ENCODE measurements at places on chromosomes 16 and 17.

- DNase-seq, result no peak
Observed at GRCh38 chr17:58527306-58527705, 12.9 kb upstream of the MTMR4 start.

- DNase-seq, result no peak
Observed at GRCh38 chr17:3918372-3919122, 2.3 kb upstream of the P2RX1 start.

- DNase-seq, result no peak
Observed at GRCh38 chr16:48382131-48382530, 3.1 kb downstream of the SIAH1 start.

- peak; percentile 52 for DNase-seq
Observed at GRCh38 chr17:5526821-5527598, 40.6 kb downstream of the MIS12 start.

GRCh38 chr16:59683709-59684108 is 949.6 kb upstream of the GOT2 start:
- DNase-seq, result no peak

DNA sequence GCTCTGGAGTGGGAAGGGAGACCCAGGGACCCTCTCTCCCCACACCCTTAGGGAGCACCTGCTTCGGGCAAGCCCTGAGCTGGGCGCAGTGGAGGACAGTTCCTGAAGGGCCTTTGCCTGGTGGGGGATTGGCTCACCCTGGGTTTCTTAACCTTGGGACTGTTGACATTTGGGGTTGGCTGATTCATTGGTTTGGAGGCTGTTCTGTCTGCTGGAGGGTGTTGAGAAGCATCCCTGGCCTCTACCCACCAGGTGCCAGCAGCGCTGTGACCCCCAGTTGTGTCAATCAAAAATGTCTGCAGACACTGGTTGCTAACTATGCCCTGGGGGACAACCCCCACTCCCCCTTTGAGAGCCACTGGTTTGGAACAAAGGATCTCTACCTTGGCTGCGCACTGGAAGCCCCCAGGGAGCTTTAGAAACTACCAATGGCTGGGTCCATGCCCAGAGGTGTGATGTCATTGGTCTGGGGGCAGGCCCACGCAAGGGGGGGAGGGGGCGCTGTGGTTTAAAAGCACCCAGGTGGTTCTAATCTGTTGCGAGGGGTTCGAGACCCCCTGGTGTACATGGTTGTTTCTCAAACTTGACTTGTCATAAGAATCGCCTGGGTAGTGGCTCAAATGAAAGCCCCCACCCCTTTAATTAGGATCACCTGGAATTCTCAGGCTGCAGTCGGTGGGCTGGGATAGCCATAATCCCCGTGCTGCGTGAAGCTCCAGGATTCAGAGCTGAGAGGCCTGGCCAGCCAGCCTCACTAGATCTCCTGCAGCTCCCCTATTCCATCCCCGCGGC is 151.9 kb upstream of the GSE1 start:
- DNase-seq, result no peak

- DNase-seq, result no peak
Observed at GRCh38 chr16:85749771-85750145, 1.1 kb downstream of the C16orf74 start.

DNA sequence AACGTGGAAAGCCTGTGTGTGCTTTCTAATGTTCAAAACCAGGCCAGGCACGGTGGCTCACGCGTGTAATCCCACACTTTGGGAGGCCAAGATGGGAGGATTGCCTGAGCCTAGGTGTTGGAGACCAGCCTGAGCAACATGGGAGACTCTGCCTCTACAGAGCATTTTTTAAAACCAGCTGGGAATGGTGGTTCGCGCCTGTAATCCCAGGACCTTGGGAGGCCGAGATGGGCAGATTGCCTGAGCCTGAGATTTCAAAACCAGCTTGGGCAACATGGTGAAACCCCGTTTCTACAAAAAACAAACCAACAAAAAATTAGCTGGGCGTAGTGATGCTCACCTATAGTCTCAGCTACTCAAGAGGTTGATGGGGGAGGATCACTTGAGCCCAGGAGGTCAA is 26.4 kb downstream of the RNF213 start:
- DNase-seq, result no peak

DNA sequence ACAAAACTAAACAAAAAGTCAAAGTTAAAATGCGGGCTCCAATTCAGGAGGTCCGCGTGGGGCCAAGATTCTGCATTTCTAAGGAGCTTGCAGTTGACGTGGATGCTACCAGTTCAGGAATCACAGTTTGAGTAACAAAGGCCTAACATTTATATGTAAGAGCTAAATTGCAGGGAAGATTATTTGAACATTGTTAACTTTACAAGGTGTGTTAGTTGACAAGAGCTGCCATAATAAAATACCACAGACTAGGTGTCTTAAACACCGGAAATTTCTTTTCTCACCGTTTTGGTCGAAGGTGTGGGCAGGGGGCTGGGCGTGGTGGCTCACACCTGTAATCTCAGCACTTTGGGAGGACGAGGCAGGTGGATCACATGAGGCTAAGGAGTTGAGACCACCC is 24.8 kb upstream of the CMIP start:
- DNase-seq, result no peak

DNA sequence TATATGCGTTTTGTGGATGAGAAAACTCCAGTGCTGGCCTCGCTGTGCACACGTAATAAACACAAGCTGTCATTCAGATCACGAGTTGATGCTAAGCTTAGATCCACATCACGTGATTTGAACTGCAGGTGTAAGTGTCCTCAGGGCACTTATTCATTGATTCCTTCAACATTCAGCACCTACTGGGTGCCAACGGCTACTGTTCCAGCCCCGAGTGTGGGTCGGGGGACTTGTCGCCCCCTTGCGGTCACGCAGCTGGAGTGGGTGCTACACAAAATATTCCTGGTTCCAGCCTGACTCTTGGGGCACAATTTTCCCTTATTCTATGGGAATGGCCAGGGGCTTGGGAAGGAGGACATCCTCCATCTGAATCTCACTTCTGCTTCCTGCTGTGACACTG is 29.9 kb upstream of the GINS2 start:
- DNase-seq, result no peak

- no peak for DNase-seq
Observed at GRCh38 chr17:57990037-57990436, 2.0 kb upstream of the VEZF1 start.

DNA sequence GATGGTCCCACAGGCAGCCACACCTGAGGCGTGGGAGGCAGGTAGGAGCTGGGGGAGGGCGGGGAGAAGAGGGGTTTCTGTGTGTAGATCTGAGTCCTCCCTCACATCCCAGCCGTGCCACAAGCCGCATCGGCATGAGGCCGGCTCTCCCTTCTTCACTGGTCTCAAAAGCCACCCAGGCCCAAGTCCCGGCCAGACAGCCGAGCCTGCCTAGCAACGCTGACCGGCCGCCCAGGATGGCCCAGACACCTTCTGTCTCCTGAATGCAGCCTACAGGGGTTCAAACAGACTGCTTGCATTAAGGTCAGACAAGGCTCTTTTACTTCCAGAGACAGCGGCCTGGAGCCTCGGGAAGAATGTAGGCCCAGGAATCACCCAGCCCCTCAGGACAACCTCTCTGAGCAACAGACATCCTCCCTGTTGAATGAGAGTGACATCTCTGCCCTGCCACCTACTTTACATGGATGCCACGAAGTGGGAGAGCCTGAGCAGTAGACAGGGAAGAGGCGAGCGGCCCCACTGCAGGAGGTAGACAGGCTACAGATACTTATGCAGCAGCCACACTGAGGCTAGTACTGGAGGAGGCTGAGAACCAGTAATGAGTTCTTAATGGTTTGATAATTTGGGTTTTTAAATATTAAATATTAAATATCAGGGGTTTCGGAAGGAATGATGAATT is 69.6 kb downstream of the N4BP1 start:
- no peak for DNase-seq

DNA sequence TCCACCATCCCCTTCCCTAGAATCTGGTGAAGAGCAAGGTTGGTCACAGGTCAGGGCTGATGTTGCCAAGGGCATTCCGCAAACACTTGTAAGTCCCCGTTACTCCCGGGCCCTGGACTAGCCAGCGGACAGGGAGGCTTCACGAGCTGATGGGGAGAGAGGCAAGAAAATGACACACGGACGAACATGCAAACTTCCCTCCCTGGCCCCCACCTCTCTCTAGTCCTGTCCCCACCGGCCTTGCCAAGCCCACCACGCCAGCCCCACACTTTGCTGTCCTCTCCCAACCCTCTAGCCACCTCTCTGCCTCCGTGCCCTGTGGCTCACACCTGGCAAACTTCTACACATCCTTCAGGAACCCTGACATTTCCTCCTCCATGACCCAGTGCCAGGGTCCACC is 54.8 kb downstream of the RPH3AL start:
- DNase-seq, result no peak

DNA sequence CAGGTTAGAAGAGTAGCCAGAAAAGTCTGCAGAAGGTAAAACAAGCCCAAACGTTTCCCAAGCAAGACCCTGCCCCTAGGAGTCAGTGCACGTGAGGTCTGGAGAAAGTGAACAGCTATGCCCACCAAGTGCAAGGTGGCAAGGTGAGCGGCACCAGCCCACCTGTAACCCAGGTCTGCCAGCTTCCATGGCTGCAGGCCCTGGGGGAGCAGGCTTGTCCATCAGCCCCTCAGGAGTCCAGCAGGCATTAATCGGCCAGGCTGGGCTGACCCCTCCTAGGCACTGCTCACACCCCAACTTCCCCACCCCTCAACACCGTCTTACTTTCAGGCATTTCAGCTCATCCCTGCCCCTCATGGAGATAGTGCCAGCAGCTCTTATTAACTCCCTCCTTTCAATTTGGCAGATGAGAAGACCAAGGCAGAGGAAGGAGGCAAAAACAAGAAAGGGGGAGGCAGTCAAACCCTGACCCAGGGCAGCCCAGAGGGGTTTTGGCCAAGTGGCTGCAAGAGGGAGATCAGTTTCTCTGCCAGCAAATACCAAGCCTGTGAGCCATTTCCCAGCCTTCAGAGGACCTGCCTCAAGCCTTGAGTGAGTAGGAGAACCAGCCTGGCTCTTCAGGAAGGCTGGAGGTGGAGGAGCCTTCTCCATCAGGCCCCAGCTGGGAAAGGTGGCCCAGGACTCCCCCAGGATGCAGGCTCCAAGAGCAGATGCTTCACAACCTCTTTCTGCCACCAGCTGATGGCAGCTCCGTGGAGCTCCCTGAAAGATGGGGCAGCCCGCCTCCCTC is 14.7 kb downstream of the BEAN1 start:
- DNase-seq, result no peak

DNA sequence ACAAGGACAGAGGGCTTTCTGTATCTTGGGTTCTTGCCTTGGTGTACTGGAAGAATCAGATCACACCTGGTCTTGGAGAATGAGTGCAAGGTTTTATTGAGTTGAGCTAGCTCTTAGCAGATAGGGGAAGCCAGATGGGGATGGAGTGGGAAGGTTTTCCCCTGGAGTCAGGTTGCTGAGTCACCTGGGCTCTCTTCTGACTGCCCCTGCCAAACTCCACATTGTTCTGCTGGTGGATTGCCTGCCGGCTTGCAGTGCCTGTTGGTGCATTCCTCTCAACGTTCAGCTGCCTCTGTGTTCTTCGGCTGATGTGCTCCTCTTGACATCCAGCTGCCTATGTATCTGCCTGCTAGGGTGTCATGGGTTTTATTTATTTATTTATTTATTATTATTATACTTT is 1431.1 kb downstream of the CDH8 start:
- no peak for DNase-seq

DNA sequence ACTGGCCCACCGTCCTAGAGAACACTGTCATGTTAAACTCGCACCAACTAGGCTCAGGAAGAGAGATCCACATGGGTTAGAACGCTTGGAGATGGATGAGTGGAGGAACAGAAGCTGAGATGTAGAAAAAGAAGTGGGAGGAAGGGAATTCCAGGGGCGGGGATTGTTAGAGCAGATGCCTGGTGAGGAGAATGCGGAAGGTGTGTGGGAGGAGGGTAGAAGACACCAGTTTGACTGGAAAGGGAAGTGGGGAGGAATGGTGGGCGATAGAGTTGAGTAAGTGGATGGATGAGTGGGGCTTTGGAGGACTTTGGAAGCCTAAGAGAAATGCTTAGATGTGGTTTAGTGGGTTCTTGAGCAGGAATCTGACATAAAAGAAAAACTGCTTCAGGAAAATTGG is 37.4 kb downstream of the DHX38 start:
- DNase-seq, result no peak

GRCh38 chr16:70572926-70573270 is 49.3 kb downstream of the SF3B3 start:
- DNase-seq, result no peak

GRCh38 chr17:22277595-22277994 is 585.3 kb downstream of the KCNJ18 start:
- no peak for DNase-seq

DNA sequence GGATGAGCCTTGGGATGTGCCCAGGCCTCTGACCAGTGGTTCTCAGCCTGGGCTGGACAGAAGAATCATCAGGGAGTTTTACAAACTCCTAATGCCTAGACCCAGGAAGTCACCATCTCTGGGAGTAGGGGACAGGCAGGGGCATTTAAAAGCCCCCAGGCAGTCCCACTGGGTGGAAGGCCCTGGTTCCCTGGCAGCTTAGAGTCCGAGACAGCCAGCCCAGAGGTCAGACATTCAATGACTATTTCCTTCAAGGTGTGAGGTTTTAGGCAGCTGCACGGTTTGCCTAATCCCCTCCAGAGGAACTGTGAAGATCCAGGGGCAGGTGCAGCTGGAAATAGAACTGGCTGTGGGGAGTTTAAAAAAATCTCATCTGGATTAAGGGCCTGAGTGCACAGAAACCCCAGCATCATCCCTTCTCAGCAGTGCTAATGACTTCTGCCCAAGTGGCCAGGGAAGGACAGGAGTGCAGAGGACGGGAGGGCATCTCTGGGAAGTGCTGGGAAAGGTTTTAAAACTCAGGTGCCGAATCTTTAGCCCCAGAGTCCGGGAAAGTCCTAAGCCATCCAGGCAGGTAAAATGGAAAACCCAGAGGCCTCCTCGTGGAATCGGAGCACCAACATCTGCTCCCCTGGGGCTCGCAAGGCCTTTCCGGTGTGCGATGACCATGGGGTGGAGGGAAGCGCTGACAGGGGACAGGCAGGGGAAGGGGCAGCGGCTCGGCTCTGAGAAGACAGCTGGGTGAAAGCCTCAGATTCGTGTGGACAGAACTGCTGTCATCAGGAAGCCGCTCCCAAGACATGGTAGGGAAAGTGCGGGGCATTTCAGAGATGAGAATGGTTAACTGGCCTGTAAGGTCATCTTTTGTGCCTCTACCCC is 1.5 kb upstream of the LGALS3BP start:
- DNase-seq, result no peak

DNA sequence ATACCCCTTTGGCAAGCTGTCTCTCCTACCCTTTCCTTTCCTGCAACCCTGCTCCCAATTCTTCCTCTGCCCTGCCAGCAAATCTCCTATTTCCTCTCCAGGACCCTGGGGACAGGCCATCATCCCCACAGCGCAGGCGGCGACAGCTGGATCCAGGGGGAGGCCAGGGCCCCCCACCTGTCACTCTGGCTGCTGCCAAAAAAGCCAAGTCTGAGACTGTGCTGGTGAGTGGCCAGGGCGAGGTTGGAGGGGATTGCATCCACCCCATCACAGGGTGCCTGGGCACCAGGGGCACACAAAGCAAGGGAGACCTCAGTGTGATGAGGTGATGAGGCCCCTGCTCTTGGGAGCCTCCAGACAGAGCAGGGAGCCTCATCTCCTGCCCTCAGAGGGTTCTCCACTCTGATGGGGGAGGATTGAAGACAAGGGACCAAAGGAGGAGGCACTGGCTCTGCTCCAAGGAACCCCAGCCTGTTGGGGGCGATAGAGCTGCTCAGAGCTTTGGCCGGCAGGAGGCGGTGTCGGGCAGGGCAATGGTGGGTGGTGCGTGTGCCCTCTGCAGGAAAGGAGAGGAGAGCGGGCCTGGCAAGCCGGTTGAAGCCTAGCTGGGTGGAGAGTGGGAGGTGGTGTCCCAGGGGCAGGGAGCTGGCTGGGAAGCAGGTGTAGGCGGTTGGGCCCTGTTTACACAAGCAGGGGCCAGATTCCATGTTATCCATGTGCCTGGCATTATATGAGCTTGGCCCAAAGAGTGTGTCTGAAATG is 15.6 kb upstream of the PDK2 start:
- DNase-seq, result no peak

All from caudate nucleus (tissue), 63 donors.